ENCODE measurements at places on chromosomes 12 and 14.

DNA sequence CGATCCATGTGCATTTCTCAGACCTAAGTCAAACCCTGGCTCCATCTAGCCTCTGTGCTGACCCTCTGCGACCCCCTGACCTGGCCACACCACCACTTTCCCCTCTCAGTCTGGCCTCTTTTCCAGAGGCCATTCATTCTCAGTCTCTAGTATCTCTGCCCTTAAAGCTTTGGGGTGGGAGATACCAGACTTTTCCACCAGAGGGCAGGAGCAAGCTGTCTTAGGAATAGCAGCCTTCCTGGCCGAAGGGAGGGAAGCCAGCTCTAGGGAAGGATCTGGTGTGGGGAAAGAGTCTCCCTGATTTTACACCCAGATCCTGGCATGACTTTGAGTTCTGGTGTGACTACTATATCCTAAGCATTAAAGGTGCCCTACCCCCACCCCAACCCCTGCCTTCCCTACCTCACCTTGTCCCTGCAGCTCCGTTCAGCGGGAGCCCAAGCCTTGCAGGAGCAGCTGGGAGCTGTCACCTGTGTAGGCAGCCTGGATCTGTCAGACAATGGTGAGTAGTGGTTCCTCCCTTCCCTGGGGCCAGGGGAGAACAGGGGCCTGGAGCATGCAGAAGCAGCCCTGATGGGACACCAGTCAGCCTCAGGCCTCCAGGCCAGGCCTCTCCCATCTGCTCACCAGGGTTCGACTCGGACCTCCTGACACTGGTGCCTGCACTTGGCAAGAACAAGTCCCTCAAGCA is 6.6 kb downstream of the CARMIL3 start:
- no peak for DNase-seq

- DNase-seq, result no peak
These were observed 10.5 kb downstream of the FMNL3 start for GRCh38 chr12:49696723-49697122.

DNA sequence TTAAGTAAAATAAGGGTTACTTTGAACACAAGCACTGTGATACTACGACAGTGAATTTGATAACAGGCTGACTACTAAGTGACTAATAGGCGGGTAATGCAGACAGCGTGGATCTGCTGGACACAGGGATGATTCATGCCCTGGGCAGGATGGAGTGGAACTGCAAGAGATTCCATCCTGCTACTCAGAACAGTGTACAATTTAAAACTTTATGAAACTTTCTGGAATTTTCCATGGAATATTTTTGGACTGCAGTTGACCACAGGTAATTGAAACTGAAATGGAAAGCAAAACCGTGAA is 46.0 kb downstream of the YEATS4 start:
- DNase-seq, result no peak

- DNase-seq, result no peak
These were observed 592 bp upstream of the USP15 start for GRCh38 chr12:62259631-62259992.

DNA sequence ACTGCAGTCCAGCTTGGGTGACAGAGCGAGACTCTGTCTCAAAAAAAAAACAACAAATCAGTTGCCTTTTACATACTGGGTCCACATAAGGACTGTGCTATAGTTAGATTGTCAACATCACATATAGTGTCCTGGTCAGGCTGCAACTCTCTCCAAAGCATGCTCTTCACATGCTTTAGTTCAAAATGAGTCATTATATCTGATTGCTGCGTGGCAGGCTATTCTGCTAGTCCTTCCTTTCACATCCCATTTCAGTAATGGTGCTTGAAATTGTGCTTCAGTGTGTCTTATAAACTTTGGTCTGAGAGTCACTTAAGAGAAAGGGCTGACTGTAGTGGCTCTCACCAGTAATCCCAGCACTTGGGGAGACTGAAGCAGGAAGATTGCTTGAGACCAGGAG is 6.9 kb downstream of the LETMD1 start:
- no peak for DNase-seq

DNA sequence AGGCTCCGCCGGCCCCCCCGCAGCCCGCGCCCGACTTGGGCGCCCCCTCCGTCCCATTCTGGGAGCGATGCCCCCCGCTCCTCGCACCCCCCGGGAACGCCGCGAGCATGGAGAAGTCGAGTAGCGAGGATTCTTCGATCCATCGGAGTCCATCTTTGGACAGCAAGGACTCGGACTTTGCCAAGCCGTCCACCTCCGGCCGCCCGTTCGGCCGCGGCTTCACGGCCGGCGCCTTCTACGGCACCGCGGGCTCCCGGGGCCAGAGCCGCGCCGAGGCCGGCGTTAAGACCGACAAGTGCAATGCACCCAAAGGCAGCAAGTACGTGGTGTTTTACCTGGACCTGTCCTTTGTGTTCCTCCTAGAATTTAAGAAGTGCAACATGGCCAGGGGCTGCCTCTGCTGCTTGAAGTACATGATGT is 123.6 kb downstream of the TSPAN9 start:
- DNase-seq, result no peak

DNA sequence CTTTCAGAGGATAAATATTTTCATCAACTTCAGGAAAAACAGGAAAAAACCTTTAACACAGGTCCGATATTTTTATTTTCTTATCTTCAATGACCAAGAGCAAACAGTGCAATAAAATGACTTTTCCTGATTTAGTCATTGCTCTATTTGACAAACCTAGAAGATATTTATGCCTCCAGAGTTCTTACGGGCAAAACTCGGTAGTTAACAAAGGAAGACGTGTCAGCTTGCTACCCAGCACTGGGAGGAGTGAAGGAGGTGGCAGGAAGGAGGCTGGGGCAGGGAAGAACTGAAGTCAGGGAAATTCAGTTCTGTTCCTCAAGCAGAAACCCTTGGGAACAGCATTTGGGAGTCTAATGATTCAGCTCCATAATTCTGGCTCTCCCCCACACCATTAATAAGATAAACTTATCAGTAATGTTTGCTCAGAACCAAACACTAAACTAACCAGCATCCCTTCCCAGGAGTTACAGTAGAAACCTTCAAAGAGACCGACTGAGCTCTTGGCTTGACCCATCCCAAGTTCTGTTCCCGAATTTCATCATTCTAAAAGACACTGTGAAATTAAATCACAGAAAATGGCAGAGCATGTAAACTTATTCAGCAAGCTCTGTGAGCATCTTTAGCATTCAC is 163.3 kb downstream of the APAF1 start:
- no peak for DNase-seq

- DNase-seq, result no peak
These were observed 283 bp downstream of the LMO3 start for GRCh38 chr12:16605642-16606116.

- no peak for DNase-seq
These were observed 4.2 kb downstream of the MUCL1 start for GRCh38 chr12:54858562-54858961.

DNA sequence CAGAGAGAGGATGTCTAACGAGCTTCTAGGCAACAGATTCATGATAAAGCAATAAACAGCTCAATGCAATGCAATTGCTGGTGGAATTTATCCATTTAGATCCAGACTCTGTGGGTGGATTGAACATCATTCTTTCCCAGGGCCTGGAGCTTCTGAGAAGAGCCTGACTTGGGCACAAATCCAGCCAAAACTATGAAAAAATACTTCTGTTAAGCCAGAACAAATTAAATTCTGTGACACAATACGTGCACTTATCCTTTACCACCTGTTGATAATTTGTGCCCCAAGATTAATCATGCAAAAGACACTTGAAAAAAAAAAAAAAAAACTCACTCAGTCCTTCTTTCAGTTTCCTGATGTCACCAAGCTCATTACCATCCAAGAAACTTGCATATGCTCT is 446.0 kb upstream of the DCN start:
- DNase-seq, result no peak

GRCh38 chr12:107519906-107520859 is 165.4 kb upstream of the PWP1 start:
- DNase-seq, result no peak

GRCh38 chr14:42961509-42961908 is 1354.8 kb downstream of the LRFN5 start:
- no peak for DNase-seq

DNA sequence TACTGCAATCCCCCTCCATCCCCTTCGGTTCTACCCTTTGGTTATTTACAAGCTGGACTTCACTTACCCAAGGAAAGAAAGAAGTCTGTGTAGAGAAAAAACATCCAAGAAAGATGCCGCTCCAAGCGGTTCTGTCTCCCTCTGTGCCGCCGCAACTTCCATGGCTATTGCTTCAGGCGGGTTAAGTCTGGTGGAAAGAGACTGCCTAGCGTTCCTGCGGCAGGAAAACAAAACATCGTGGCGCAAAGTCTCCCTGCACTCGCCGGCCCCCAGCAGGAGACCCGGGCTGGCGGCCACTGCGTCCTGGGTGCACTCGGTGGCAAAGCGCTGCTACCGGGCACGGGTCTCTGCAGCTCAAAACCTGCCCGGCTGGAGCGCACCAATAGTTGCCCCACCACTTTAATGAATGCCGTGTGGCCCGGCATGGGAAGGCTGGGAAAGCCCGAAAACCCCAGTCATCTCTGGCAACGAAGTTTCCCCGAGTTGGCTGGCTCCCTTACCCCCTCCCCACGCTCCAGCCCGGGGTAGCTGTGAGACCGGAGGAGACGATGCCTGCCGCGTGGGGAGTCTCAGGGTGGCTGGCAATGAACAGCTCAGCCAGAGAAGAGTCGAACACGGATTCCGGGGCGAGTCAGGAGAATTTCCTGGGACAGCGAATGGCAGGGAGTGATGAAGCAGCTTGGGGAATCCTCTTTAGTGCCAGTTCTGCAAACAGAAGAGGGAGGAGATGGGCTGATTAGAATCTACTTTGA is 3.5 kb upstream of the KCNK10 start:
- no peak for DNase-seq

DNA sequence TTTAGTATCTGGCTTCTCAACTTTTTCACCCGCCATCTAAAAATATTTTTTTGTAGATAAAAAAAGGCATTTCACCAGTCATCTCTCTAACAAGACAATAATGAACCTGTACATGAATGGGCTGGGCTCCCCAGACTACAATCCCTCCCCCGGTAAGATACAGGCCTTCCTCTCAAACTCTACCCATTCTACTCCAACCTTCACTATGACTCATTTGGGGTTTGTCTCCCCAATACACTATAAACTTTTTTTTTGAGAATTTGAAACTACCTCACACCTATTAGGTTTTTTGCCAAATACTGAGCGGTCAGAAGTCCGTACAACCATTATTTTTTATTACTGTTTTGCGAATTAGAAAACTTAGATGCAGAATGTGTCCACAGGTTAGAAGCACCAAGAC is 784 bp downstream of the RPL6 start:
- DNase-seq, result no peak

DNA sequence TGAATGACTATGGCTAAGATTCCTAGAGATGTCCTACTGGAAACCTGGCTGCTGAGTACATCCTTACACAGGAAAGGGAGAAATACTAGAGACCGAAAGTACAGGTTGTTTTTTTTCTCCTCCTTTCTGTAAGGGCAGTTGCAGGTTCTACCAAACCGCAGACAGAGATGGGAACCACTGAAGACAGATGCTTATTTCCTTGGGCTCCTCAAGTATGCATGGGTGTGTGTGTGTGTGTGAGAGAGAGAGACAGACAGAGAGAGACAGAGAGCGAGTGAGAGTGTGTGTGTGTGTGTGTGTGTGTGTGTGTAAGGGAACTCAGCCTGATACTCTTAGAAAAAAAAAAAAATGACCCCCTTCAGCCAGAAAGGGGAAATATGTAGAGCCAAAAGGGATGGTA is 42.5 kb downstream of the MAP4K5 start:
- no peak for DNase-seq

GRCh38 chr12:103382736-103383346 is 112.9 kb downstream of the C12orf42 start:
- DNase-seq, result no peak

DNA sequence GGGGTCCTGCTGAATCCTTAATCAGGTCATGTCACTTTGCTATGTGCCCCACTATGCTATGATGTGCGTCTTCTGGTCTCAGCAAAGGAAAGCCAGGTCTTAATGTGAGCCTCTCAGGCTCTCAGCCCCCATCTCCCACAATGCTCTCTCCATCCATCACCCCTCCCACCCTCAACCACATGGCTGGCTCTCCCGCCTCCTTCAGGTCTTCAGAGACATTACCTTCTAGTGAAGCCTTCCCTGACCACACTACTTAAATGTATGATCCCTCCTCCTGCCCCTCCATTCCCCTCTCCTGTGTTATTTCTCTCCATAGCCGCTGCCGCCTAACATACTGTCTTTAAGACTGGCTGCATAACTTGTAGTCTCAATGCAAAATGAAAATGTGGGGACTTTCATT is 50.5 kb downstream of the KRT80 start:
- DNase-seq, result no peak

GRCh38 chr14:38737686-38738407 is 365.2 kb downstream of the SEC23A start:
- no peak for DNase-seq

GRCh38 chr12:46983959-46984841 is 95.2 kb upstream of the PCED1B start:
- peak; percentile 32 for DNase-seq

DNA sequence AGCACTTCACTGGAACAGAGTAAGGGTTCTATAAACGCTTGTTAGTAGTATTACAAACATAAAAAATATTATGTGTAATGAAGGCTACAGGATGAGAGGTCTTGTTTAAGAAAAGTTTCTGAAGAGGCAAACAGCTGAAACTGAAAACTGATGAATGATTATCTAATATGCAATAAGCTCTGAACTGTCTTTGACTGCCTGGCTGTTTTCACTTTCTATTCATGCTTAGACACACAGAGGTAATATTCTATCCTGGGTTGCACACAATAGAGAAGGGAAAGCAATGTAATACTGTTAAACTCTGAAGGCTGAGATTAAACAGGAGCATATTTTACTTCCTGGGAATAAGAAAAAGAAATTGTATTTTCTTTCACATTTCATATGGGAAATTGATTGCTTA is 251.3 kb downstream of the ALX1 start:
- DNase-seq, result no peak

DNA sequence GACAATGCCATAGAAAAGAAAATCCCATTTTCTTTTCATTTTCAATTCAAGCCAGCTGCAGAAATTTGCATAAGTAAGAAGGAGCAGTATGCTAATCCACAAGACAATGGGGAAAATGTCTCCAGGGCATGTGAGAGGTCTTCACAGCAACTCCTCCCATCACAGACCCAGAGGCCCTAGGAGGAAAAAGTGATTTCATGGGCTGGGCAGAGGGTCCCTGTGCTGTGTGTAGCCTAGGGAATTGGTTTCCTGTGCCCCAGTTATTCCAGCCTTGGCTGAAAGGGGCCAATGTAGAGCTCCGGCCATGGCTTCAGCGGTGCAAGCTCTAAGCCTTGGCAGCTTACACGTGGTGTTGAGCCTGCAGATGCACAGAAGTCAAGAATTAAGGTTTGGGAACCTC is 211.4 kb downstream of the CCDC59 start:
- no peak for DNase-seq

- no peak for DNase-seq
These were observed 10.9 kb upstream of the ZNF705A start for GRCh38 chr12:8145754-8146441.

DNA sequence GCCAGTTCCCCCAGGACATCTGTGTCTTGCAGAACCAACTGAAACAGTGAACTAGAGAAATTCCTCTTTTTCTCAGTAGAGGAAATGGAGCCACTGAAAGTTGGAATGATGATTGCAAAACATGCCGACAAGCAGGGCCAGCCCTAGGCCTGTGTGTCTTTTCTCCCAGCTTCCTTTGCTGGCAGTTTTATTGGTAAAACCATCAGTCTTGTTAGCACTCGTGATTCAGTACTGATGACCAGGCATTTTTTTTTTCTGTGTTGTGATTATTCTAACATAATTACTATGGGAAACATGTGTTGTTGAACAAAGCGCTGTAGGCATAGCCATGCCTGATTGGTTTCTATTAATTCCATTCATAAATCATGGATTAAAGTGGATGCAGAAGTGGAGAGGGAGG is 620.7 kb downstream of the AACS start:
- DNase-seq, result no peak
